ENCODE measurements at places on chromosomes 2 and 18.
A peak's percentile ranks its signal among the peaks of the same experiment; 100 is the strongest.

GRCh38 chr2:223433461-223433860 is 168.7 kb downstream of the SCG2 start:
- DNase-seq: no peak

DNA sequence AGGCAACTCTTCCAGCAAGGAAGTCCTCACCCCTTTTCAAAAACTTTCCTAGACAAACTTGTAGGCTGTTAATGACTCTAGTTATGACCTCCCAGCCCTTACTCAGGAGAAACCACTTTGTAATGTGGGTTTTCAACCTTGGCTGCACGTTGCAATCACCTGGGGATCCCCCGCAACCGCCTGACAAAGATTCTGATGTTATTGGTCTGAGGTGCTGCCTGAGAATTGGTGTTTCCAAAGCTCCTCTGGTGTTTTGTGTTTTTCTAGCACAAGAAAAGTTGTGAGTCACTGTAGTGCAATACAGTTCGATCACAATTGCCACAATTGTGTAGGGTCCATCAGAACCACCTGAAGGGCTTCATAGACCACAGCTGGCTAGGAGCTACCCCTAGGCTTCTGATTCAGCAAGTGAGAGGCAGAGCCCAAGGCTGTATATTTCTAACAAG is 121.6 kb downstream of the SP100 start:
- DNase-seq: peak; percentile 3

DNA sequence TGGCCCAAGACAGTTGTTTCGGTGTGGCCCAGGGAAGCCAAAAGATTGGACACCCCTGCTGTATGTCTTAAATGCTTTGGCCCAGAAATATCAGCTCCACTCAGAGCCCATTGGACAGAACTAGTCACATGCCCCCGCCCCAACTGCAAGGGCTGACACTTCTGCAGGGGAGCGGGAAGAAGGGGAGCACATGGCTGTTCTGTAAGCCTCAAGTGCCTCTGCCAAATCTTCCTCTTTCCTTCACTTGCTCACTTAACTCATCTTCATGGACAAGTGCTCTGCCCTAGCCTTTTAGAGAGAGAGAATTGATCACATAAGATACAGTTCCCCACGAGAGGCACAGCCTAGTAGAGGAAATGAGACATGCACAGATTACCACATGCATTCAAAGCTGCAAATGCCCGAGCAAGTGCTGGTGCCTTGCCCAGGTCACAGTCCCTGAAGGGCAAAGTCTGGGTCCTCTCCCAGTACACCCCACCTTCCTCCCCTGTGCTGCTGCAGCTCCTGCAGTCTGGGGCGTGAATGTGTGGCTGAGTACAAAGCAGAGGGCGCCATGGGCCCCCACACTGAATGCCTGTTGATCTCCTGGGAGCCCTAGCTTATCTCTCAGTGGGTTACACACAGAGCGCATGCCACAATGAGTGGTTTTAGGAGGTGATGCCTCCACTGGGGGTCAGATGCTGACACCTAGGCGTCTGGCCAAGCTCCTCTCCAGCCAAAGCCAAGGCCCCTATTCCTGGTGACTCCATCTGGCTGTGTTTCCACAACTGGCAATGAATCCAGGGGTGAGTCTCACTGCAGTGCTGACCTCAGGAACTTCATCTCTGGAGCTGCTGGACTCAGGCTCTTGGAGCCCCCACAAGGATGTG is 135.3 kb downstream of the CTIF start:
- no peak for DNase-seq

GRCh38 chr2:17146358-17146757 is 371.9 kb downstream of the RAD51AP2 start:
- no peak for DNase-seq

GRCh38 chr2:129816813-129817574 is 162.5 kb upstream of the RAB6C start:
- DNase-seq: no peak
